NT2/D1 (cell line): ENCODE measurements at places on chromosomes 1 and 21.

- peak; percentile 68 for DNase-seq
Observed at GRCh38 chr1:84936116-84936810, 43.3 kb upstream of the LPAR3 start.

DNA sequence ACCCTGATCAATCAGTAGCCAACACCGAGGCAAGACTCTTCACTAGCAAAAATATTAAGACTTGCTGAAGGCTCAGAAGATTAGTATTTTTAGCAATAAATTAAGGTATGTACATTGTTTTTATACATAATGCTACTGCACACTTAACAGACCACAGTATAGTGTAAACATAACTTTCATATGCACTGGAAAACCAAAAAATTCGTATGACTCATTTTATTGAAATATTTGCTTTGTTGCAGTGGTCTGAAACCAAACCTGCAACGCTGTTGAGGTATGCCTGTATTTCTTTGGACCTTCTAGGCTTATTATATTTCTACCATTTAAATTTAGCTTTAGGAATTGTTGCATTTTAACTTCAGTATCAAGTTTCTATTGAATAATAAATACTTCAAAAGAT lies 65.8 kb upstream of the BCL9 start:
- DNase-seq, result no peak

GRCh38 chr1:152623203-152623844 lies 421 bp upstream of the LCE3A start:
- DNase-seq, result peak; percentile 49

- no peak for DNase-seq
Observed at GRCh38 chr1:23865543-23865930, 2.6 kb downstream of the FUCA1 start.

- DNase-seq, result no peak
Observed at GRCh38 chr1:98496256-98496995, 165.1 kb upstream of the SNX7 start.

DNA sequence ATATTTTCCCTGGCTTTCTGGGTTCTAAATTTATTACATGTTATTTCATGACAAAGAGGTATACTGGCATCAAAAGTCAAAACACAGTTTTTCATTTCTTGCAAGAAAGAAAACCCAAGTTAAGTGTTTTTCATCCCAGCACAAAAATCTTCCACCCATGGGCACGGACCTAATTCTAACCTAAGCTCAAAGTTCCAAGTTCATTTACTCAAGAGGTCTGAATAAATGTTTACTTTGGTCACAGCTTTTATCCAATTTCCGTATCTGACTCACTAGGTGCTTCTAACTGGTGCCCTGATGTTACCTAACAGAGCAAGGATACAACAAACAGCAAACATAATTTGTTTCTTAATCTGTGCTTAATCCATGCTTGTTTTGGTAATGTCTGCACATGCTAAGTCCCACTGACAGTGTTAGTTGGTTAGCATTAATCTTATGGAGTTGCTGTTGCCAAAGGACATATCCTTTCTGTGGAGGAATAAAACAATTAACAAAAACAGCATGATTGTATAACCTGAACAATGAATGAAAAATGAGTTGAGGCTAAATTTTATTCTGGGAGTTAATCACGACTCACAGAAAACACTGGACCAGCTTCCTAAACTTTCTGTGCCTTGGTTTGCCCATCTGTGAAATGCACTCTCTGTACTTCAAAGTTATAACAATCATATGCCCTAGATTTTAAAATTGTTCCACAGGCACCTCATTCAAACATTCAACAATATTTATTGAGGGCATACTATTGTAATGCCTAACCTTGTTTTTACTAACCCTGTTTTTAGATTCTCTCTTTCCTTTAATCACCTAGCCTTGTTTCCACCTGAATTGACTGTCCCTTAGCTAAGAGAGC lies 4.2 kb upstream of the CHD1L start:
- no peak for DNase-seq

DNA sequence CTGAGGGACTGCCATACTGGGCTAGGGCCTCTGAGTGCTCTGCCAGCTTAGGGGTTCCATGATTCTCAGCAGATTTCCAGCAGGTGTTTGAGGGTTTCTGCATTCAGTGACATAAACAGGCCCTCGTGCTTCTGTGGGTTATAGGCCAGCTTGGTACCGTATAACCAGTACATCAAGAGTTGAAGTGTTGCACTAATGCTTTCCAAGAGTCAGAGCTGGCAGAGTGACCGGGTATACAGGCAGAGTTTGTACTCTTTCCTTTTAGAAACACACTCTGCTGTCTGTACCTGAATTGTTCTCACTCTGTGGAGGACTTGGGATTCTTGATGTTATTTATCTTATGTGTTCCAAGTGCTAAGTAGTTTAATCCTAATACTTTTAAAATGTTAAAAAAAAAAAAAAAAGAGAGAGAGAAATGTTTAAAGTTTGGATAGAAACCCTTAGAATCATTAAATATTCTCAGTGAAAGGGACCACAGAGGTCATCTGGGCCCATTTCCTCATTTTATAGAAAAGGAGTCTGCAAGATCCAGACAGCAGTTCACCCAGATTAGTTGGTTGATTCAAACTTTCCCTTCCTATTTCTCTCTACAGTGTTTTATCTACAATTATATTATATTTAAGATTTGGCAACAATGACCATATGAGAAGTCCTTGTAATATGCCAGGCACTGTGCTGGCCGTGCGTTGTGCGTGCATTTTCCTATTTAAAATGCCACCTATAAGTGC lies 325.8 kb downstream of the KIF26B start:
- DNase-seq, result no peak

GRCh38 chr21:18461743-18462142 lies 58.2 kb upstream of the TMPRSS15 start:
- no peak for DNase-seq

DNA sequence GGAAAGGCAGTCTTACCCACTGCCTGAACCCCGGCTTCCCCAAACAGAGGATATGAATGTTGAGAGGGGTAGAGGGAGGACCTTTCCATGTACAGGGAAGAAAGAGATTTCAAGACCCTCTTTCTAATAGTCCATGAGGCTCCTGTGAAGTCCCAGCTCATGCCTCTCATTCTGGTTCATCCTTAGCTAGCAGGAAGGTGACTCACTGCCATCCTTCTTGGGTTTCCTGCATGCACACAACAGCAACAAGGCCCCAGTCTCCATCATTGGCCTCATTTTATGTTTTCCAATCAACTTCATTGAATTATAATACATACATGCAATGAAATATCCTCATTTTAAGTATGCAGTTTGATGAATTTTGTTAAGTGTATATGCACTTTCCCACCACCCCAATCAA lies 46.2 kb downstream of the SYT2 start:
- DNase-seq, result no peak

GRCh38 chr1:245153552-245154428 lies 995 bp upstream of the KIF26B start:
- DNase-seq, result no peak

GRCh38 chr1:119882132-119883049 lies 13.9 kb downstream of the ADAM30 start:
- DNase-seq, result no peak

DNA sequence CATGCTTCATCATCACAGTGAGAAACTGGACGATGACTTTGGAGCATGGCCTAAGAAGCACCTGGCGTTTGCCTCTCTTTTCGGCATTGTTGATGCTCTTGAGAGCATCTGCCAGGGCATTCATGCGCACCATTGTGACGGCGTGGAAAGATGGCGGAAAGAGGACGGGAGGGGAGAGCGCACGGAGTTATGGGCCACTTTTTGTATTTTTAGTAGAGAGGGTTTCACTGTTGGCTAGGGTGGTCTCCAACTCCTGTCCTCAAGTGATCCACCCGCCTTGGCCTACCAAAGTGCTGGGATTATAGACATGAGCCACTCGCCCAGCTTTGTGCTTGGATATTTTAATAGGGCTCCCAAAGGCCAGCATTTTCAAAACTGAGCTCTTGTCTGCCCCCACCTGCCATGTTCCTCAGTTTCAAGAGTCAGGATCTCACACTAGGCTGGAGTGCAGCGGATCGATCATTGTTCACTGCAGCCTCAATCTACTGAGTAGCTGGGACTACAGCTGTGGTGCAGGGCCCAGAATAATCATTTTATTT lies 5.3 kb downstream of the RPS8 start:
- DNase-seq, result no peak

GRCh38 chr21:43986544-43987451 lies 25.3 kb upstream of the TRAPPC10 start:
- no peak for DNase-seq

DNA sequence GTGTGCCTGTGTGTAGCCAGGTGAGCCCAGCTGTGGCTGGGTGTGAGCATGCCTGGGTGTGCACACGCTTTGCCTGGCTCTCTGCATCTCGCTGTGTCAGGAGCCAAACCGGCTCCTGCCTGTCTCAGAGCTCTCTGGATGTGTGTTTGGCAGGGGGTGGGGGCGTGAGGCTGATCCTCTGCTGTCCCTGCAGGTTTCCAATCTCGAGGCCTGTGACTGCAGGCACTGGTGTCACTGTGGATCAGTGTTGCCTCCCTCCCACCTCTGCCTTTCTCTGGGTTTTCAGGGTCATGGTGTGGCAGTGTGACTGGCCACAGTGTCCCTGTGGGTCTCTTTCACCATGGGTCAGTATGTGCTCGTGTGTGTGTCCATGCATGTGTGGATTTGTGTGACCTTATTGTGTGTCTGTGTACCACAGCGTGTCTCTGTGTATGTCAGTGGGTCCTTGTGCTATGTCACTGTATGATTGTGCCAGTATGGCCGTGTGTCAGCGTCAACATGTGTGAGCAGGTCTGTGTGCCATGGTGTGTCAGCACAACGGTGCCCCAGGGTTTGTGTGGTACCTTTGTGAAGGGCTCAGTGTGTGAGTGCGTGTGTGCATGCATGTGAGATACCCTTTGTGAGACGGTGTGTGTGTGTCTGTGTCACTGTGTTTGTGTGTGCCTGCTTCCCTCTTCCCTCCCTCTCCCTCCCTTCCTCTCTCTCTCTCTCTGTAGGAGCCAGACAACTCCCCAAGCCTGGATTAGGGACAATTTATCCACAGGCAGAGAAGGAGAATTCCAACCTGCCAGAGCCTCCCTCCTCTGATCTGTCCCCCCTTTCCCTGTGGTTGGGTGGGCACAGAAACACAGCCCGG lies 43.4 kb downstream of the AHDC1 start:
- no peak for DNase-seq

- DNase-seq, result no peak
Observed at GRCh38 chr1:35288761-35289160, 20.3 kb downstream of the ZMYM4 start.

GRCh38 chr1:198214924-198215323 lies 58.1 kb downstream of the NEK7 start:
- no peak for DNase-seq

DNA sequence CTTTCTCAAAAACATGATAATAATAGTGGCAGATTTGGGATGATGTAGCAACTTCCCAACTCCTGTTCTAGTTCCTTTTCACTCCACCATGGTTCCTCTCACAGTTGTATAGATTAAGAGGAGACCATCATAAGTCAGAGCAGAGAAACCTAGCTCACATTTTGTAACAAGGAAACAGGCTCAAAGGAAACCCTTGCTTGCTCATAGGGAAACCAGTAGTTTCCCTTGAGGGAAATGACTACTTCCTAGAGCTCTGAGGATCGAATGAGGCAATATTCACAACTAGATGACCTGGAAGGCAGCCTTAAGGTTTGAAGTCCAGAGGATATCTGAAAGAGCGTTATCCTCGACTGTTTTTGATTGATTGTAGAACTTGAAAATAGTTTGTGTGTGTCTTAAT lies 76.1 kb upstream of the C8B start:
- no peak for DNase-seq

DNA sequence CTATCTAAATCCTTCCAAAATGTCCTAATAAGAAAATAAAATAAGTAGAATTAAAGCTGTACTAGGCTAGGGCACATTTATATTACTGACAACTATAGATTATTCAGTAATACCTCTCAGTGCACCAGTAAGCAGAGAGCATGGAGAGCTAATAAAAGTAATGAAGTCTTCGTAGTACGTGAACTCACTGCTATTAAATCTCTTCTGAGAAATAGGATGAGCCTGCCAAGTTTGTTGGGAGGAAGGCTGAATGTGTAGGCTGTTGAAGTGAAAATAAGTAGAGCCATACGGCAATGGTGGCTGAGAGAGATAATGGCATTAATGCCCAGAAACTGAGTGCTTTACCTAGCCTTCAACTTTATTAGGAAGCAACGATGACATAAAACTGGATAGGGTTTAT lies 73.9 kb upstream of the NR5A2 start:
- DNase-seq, result no peak
